ENCODE measurements at places on chromosomes 1 and 21.

DNA sequence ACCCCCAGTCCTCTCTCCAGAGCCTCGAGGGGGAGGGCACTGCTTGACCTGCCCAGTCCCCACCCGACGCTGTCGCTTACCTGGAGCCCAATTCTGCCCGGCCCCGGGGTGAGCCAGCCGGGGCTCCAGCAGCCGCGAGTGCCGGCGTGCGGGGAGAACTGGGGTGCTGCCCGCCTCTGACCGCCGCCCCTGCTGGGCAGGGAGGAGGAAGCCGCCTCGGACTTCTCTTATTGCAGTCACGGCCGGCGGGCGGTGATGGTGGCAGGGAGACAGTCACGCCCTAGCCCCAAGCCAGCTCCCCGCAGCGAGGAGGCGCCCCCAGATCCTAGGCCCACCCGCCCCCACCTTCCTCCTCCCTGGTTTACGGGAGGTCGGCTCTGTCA, at the start of gene FGR:
TSS of gene FGR (minus strand) at position 201 of the 383 bp plus-strand sequence. CDS start 11,269 bp downstream, outside the sequence.
- no peak for DNase-seq

DNA sequence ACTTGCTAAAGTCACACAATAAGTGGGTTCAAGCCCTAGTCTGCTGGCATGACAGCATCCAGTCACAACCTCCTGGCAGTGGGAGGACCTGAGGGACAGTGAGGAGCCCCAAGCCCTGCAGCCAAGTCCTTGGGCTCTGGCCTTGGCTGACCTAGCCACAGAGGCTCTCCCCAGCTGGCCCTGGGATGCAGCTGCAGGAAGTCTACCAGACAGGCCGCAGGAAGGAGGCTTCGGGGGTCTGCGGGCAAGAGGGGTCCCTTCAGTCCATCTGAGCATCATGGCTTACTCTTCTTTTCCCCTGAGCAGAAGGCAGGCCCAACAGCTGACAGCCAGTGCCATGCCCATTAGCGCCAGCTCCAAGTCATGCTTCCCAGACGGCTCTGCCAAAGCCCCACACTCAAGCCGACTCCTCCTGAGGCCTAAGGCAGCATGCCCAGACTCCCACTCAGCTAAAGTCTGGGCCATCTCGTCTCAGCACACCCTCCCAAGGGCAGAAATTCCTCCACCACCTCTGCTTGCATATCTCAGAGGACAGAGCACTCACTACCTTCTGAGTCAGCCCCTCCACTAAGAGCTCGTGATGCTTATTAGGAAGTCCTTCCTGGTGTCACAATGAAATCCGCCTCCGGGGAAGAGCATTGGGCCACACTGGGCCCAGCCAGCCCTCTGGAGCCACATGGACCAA, 20.1 kb downstream of the SLC1A7 start:
- DNase-seq = no peak

DNA sequence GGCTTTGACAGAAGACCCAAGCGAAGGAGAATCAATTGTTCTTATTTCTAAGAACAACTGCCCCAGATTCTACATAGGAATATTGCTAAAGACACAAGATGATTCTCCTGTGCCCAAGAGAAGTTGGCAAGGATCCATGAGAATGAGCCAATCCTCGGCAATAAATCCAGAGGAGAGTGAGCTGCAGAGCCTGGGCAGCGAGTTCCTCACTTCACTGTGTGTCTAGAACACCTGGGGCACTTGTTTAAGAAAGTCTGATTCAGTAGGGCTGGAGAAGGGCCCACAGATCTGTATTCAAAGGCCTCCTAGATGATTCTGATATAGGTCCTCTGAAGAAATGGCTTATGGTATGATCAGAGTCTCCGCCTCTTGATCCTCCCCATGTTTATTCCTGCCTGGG, 31.8 kb downstream of the GADD45A start:
- DNase-seq = no peak

DNA sequence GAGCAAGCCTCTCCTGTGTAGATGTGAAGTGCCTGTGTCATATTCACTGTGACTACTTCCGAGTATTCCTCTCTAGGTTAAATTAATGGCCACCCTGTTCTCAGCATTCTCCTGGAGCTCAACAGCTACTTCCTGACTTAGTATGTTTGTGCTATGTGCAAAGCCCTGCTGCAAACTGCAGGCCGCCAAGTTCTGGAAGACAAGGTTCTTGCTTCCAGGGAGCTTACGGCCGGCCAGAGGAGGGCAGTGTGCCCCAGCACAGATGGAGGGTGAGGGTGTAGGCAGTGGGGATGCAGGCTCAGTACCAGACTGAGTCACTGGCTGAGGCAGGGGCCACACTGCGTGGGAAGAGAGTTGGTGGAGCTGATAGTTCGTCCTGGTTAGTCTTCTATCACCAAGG, 43.2 kb downstream of the ELK4 start:
- DNase-seq = no peak

DNA sequence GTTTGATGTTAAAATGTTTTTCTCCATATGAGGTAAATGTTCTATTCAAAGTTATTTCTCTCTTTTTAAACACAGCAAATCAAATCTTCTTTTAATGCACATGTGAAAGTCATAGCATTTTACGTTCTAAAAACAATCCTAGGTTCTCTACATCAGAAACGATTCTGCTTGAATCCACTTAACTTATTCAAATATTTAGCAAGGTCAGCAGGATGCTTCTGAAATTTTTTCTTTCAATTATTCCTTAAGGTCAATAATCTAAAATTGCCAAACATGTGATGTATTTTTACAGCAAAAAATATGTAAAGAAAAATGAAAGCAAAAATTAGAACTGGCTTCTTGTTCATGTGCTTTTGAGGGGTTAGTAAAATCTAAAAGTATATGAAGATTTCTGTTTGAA, 106.7 kb downstream of the TM2D1 start:
- DNase-seq = no peak

DNA sequence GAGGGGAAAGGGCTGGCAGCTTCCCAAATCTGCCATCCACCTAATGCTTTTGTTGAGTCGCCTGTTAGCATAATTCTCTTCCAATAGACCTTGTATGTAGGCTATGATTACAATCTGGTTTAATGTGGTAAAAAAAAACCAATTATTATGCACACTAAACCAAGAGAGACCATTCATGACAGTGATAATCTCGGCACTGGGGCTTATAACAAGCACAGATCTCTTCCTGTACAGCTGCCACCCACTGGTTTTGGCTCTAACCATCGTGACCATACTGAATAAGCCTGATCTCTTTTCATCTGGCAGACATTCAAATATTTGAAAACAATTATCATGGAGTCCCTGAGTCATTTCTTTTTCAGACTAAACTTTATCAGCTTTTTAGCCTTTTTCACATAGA, 12.0 kb upstream of the SYT14 start:
- no peak for DNase-seq

- no peak for DNase-seq
Observed at GRCh38 chr1:39076127-39076798, 50.1 kb downstream of the NDUFS5 start.

GRCh38 chr1:94535095-94535494, 6.5 kb downstream of the F3 start:
- no peak for DNase-seq

GRCh38 chr1:225889743-225890142, 797 bp upstream of the LEFTY1 start:
- no peak for DNase-seq

- DNase-seq = no peak
Observed at GRCh38 chr1:173937062-173937461, 19.9 kb upstream of the SERPINC1 start.

DNA sequence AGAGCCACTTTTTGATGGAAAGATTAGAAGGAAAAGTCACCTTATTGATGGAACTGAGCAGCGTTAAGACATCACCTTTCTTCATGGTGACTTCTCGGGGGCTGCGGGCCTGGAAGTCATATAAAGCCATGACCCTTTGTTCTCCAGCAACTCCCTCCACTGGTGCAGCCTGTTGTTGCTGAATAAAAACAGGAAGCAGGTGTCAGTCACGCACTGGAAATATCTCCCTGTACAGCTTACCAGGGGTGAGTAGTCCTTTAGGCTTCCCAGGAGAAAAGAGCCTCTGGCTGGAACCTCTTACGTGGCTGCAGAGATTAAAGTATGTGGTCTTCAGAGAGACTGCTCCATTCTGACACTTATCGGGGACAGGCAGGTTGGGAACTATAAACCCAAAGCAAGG, 31.9 kb downstream of the SPTA1 start:
- no peak for DNase-seq

- peak; percentile 16 for DNase-seq
Observed at GRCh38 chr1:151936653-151937052, 27.3 kb upstream of the THEM4 start.

- no peak for DNase-seq
Observed at GRCh38 chr1:239367196-239367810, 19.1 kb upstream of the CHRM3 start.

- no peak for DNase-seq
Observed at GRCh38 chr1:186218654-186219352, 156.2 kb downstream of the TPR start.

DNA sequence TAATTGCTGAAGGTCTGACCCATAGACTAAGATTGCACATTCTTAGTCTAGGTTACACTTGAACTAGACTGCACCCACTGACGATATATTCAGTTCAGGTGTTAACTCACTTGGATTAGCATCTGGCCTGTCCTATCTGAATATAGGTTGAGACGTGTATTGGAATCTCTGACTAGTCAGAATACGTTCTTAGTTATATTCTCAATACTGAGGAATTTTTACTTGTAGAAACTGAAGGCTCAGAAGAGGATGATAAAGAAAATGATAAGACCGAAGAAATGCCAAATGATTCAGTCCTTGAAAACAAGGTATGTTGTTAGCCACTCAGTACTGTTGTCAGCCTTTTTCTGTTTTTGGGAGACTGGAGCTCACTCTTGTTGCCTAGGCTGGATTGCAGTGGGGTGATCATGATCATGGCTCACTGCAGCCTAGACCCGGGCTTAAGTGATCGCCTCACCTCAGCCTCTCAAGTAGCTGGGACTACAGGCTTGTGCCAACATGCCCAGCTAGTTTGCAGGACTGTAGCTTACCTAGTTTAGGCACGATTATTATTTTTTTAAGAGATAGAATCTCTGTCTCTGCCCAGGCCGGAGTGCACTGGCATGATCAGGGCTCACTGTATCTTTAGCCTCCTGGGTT, 10.8 kb downstream of the CCDC17 start:
- DNase-seq = no peak

GRCh38 chr1:177289532-177289931, 118.8 kb downstream of the BRINP2 start:
- no peak for DNase-seq

- DNase-seq = no peak
Observed at GRCh38 chr1:205518661-205519540, 14.4 kb downstream of the CDK18 start.

- no peak for DNase-seq
Observed at GRCh38 chr1:3891329-3891865, 8.7 kb downstream of the C1orf174 start.

- DNase-seq = no peak
Observed at GRCh38 chr1:1343811-1344421, 5.3 kb downstream of the DVL1 start.

GRCh38 chr1:198699167-198700015, 60.6 kb downstream of the PTPRC start:
- DNase-seq = peak; percentile 49

GRCh38 chr1:175356727-175357126, 164.2 kb upstream of the KIAA0040 start:
- no peak for DNase-seq

DNA sequence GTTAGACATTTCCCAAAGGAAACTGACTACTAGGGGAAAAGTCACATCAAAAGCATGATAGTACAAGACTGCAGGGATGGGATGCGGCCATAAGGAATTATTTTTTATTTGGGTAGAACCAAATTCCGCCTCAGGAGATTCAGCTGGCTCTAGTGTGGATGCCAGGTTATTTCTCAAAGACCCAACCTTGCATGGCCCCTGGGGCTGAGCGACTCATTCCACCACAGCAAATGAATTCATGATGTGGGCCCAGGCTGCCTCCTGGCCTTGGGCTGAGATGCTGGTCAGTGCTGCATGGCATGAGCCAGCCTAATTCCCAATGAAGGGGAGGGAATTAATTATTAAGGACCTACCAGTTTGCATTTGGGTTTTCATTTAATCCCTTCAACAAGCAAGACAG, 11.8 kb downstream of the TMEM35B start:
- DNase-seq = no peak

GRCh38 chr1:164559342-164560051, 513 bp downstream of the PBX1 start:
- DNase-seq = peak; percentile 18

- DNase-seq = no peak
Observed at GRCh38 chr1:95168761-95169351, 51.7 kb downstream of the TLCD4 start.

GRCh38 chr1:53020588-53020987, 41.4 kb upstream of the PODN start:
- no peak for DNase-seq

GRCh38 chr1:180412583-180412982, 89.8 kb downstream of the ACBD6 start:
- DNase-seq = no peak

DNA sequence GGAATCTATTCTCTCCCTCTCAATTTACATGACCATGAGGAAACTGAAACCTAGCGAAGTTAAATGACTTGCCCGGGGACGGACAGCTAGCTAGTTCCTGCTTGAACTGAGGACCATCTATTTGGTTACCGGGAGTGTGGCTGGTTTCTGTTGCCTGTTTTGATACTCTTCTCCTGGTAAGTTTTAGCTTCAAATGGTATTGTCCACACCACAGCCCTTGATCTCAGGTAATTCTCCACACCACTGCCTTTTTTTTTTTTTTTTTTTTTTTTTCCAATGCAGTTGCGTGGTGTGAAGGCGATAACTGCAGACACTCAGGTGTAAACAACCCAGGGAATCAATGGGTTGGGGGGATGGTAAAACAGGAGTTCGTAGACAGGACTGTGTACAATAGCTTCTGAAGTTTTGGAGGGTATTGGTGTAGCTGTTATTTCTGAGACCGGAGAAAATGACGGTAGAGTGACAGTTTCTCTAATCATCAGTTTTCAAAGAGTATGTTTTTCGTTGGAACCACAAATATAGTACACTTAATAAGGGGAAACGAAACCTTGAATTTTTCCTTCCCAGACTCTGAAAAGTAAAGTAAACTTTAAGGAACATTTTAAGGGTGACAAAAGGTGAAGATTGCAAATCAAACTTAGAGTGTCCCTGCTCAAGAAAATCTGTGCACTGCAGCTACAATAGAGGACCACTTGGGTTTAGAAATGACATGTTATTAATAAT, 125.3 kb upstream of the CACYBP start:
- DNase-seq = no peak

- DNase-seq = no peak
Observed at GRCh38 chr21:43640400-43640799, 18.9 kb downstream of the HSF2BP start.

GRCh38 chr1:51661081-51661518, 44.2 kb downstream of the OSBPL9 start:
- no peak for DNase-seq

- DNase-seq = no peak
Observed at GRCh38 chr1:1232208-1232795, at the start of gene B3GALT6. Gene B3GALT6, plus strand, starts transcription at chr1:1232237. Its CDS starts 42 bp downstream, at chr1:1232279.

DNA sequence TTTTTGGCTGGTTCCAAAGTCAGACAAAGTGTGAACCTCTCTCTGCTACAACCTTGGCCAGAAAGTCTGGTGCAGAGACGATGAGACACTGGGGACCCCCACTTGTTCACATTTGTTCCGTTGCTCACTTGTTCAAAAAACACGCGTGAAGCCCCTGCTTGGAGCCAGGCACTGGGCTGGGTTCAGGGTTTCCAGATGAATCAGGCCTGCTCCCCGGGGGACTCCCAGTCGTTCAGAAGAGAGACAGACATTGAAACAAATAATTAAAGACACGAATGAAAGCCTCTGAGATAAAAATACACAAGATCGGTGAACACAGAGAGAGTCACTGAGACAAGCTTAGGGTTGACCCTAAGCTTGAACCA, 101.5 kb upstream of the RUNX3 start:
- DNase-seq = no peak

GRCh38 chr1:231515748-231516147, 12.7 kb upstream of the TSNAX start:
- DNase-seq = no peak
